Muscle of leg (tissue), 16 donors: ENCODE measurements at places on chromosomes 7 and 10. TPM values are rescaled to one million over a fixed set of nuclear protein-coding genes. Genes with fewer than 3 reads are reported as not detected.
A peak's percentile ranks its signal among the peaks of the same experiment; 100 is the strongest.

GRCh38 chr7:44449584-44449928, 40.9 kb downstream of the NUDCD3 start:
- no peaks in the 10 kb centered on the region for H3K27me3 ChIP-seq
- peaks cover 10% of the 10 kb centered on the region for H3K4me1 ChIP-seq
- no peak overlapping the region for H3K4me3 ChIP-seq
- peaks cover 20% of the 10 kb centered on the region for H3K36me3 ChIP-seq
- no peak overlapping the region for H3K27ac ChIP-seq

DNA sequence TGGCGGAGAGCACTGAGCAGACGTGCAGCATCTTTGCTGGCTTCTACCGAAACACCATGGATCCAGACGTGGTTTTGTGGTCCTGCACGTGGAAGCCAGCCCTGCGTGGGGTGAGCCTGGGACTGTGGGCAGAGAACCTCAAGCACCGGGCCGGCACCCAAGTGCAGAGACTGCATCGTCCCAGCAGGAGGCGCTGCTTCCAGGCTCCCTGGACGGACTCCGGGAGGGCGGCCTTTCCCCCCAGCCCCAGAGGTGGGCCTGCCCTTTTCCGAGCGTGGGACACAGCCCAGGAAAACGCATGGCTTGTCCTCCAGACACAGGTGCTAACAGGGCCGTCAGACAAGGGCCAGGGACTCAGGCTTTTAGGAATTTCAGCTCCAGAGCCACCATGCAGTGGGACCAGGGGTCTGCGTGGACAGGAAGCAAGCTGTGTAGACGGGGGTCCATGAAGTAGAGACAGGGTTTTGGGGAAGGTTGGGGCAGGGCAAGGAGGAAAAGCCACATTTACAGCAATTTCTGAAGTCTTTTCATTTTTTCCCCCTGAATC, 303.9 kb downstream of the WDR37 start:
- peak overlapping the region; percentile 5 for H3K27ac ChIP-seq
- H3K4me1 ChIP-seq, result peaks cover 11% of the 10 kb centered on the region
- no peak for DNase-seq

DNA sequence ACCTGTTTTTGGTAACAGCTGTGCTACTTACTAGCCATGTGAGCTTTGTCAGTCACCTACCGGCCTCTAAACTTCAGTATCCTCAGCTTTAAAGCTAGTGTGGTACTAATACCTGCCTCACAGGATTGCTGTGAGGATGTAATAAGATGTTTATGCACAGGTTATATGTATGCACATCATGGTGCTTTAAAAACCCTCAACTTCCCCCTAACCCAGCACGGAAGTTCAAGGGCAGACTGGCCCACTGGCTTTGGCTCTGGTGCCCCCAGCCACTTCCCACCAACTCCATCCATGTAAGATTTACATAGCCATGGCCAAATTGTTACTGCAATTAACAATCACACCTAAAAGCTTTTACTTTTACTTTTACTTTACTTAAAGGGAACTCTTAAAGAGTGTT, 676.0 kb upstream of the GALNT17 start:
- H3K27ac ChIP-seq, result no peak overlapping the region
- DNase-seq, result no peak
- H3K4me3 ChIP-seq, result no peak overlapping the region
- peaks cover 8% of the 10 kb centered on the region for H3K4me1 ChIP-seq
- no peaks in the 10 kb centered on the region for H3K27me3 ChIP-seq

The SIRT1 gene
- total RNA-seq, result 14.0 TPM

- no peaks in the 10 kb centered on the region for H3K36me3 ChIP-seq
- no peaks in the 10 kb centered on the region for H3K4me1 ChIP-seq
- H3K27ac ChIP-seq, result no peak overlapping the region
These were observed 20.1 kb upstream of the SMNDC1 start for GRCh38 chr10:110324805-110325280.

The RADIL gene
- 3.0 TPM for total RNA-seq

DNA sequence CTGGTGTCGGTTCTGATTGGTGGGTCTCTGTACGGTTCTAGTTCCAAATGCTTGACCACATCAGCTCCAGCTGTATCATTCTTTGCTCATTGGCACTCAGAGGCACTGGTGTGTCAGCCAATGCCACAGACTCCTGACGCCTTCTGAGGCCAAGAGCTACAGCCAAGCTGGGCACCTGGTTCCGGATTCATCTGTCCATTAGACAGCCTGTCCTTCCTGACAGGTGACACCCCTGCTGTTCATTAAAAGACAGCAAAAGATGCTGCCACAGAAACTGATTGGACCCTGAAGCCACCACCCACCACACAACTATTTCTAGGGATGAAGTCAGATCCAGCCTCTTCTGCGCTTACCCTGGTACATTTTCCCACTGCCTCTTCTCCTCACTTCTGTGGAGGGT, 35.6 kb downstream of the COL13A1 start:
- DNase-seq, result no peak
- H3K4me1 ChIP-seq, result peaks cover 25% of the 10 kb centered on the region

The PAX2 gene
- total RNA-seq, result not detected

The SPDYE9 gene
- 0.04 TPM for total RNA-seq

DNA sequence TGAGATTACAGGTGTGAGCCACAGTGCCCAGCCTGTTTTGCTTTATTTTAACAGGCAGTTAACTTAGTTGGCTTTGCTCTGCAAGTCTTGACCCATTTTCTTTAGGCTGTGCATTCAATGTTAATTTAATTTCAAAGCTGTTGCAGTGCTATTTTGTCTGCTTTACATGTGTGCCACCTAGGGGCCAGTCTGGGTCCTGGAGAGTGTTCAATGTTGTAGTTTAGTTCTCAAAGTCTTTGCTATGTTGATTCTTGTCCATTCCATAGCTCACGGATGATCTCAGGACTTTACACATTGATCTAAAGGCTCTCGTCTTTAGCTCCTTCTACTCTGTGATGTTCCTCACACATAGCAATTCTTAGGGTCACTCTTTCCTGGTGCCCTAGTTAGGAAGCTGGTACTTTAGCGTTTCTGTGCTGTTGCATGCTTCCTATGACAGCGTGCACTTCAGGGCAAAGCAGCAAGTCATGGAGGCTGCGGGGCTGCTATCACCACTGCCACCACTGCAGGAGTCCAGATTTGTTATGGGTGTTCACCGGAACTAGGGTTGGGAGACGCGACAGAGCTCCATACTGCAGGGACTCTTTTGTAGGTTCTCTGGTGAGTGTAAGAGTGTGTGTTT, 16.4 kb upstream of the ABCA13 start:
- H3K27ac ChIP-seq, result no peak overlapping the region
- no peak for DNase-seq
- H3K4me3 ChIP-seq, result no peak overlapping the region
- no peaks in the 10 kb centered on the region for H3K4me1 ChIP-seq
- no peaks in the 10 kb centered on the region for H3K36me3 ChIP-seq
- no peaks in the 10 kb centered on the region for H3K27me3 ChIP-seq

DNA sequence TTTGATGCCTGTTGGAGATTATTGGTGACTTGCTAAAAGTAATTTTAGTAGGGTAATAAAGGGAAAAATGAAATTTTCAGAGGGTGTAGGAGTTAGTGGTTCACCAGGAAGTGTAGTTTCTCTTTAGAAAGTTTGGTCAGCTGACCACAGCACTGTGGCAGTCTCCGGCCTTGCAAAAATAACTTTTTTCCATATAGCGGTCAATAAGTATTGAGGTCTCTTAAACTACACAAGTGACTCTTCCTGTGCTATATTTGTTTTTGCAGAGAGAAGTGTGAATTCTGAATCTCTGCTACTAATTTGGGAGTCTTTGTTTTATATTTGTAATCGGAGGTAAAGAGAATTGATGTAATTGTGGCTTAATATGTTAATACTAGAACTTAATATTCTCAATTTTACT, 24.3 kb downstream of the PTPN12 start:
- no peak overlapping the region for H3K27ac ChIP-seq
- no peaks in the 10 kb centered on the region for H3K4me1 ChIP-seq
- no peak overlapping the region for H3K4me3 ChIP-seq
- peak; percentile 43 for DNase-seq
- peaks cover 5% of the 10 kb centered on the region for H3K36me3 ChIP-seq

DNA sequence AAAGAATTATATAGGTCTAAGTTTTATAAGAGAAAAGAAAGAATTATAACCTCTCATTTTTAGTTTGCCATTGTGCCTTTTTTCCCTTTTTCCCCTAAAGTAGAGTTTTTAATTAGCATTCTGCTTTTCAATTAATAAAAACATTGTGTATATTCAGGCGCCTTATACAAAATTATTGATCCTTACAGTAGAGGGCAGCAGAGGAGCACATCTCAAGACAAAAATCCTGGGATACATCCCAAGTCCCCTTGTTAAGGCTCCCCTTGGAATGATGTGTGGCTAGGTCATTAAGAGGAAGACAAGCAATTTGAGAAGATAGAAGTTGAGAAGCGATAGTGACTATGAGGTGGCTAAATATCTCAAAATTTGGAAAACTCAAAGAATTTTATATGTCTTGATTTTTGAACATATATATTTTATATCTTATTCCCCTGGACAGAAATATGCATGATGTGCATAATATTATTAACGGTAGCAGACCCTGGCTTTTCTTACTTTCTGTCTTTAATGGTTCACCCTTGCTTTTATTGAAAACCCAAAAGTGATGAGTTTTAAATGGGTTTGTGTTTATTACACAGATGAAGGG, 19.1 kb upstream of the TPK1 start:
- no peaks in the 10 kb centered on the region for H3K36me3 ChIP-seq
- peak; percentile 44 for DNase-seq
- H3K4me1 ChIP-seq, result no peaks in the 10 kb centered on the region
- H3K27ac ChIP-seq, result no peak overlapping the region
- no peak overlapping the region for H3K4me3 ChIP-seq
- H3K27me3 ChIP-seq, result no peaks in the 10 kb centered on the region

DNA sequence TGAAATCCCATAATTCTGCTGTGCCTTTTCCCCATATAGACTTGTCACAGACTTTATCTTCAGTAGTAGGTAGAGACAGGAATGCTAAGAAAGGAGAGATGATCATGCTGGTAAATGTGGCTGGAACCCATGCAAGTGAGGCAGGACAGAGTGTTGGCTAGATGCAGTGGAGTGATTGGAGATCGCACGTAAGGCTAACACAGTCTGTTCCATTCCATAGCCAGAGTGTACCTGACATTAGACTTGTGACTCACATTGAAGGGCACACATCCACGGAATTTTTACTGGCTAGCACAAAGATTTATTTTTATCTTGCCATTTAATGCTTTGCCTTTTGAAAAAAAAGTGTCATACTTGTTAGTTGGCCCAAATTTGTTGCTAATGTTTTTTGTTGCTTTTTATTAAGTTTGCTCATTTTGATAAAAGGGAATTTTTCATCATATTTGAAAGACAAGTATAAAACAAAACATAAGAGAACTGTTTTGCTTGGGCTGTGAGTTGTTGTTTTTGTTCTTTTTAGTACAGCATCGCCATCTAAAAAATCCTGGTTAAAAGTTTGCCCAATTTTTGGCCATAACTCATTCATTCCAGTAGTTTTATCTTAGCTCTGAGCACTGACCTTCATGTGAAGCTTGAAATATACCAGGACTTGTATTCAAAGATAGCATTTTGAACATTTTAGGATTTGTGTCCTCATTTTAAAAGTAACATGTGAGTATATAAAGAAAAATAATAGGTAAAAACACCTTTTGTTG, 81.0 kb downstream of the CPED1 start:
- H3K4me1 ChIP-seq, result no peaks in the 10 kb centered on the region
- no peak overlapping the region for H3K4me3 ChIP-seq
- no peak overlapping the region for H3K27ac ChIP-seq
- no peaks in the 10 kb centered on the region for H3K27me3 ChIP-seq
- DNase-seq, result peak; percentile 13

- no peak for DNase-seq
- H3K4me3 ChIP-seq, result no peak overlapping the region
- no peaks in the 10 kb centered on the region for H3K4me1 ChIP-seq
- no peak overlapping the region for H3K27ac ChIP-seq
These were observed 238.2 kb downstream of the TEX36 start for GRCh38 chr10:125444790-125445189.

DNA sequence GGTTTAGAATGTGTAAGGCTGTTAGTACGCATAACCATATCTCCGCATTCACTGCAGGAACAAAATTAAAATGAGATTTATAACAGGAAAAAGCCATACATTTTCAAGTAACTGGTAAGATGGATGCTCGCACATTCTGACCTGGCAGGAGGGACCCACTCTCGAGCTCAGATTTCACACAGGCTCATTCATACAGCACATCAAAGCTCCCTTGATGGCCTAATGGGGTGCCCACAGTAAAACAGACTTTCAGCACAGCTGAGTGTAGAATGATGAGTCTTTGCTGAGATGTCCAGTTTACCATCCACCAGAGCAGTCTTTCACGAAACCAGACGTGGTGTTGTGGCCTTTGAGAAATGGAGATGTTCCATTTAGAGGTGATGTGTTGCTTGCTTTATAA, 8.9 kb downstream of the FOXI2 start:
- no peak overlapping the region for H3K27ac ChIP-seq
- H3K4me1 ChIP-seq, result no peaks in the 10 kb centered on the region
- DNase-seq, result no peak
- H3K4me3 ChIP-seq, result no peak overlapping the region

The OPN1SW gene
- total RNA-seq, result not detected

- peaks cover 18% of the 10 kb centered on the region for H3K36me3 ChIP-seq
- H3K4me3 ChIP-seq, result no peak overlapping the region
- H3K27ac ChIP-seq, result no peak overlapping the region
- no peaks in the 10 kb centered on the region for H3K4me1 ChIP-seq
- DNase-seq, result no peak
- H3K27me3 ChIP-seq, result no peaks in the 10 kb centered on the region
These were observed 215.6 kb downstream of the ELFN1 start for GRCh38 chr7:1885465-1886226.

DNA sequence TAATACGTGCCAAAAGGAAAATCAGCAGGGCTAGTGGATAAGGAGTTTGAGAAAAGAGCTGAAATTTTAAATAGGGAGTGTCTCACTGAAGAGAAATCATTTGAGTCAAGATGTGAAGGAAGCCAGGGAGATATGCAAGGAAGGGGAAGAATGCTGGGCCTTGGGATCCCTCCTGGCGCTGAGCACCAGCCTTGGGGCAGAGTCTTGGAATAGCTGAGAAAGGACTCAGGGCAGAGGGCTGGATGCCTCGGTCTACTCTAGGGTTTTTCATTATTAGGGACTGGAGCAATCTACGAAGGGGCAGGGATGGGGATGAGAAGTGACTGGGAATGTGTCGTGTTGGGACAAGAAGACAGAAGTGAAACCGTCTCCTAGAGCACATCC, 484 bp downstream of the ZWINT start:
- peaks cover 11% of the 10 kb centered on the region for H3K36me3 ChIP-seq
- no peak overlapping the region for H3K27ac ChIP-seq
- H3K4me3 ChIP-seq, result peak overlapping the region; percentile 76
- no peaks in the 10 kb centered on the region for H3K27me3 ChIP-seq
- peak; percentile 0 for DNase-seq

The ICA1 gene
- total RNA-seq, result 4.7 TPM
